ENCODE measurements at places on chromosomes 7 and 10. TPM values are rescaled to one million over a fixed set of nuclear protein-coding genes. Genes with fewer than 3 reads are reported as not detected.

Gene AGR2
- total RNA-seq = 0.46 TPM

Gene ANKRD7
- total RNA-seq = 16.8 TPM

Gene CPA1
- total RNA-seq = not detected

Gene NEUROG3
- not detected for total RNA-seq

Gene RBM20
- 0.23 TPM for total RNA-seq

Gene TAS2R5
- total RNA-seq = 1.8 TPM

Gene SEC61G
- 158 TPM for total RNA-seq
